ENCODE measurements at places on chromosomes 6 and 20.
A peak's percentile ranks its signal among the peaks of the same experiment; 100 is the strongest.

DNA sequence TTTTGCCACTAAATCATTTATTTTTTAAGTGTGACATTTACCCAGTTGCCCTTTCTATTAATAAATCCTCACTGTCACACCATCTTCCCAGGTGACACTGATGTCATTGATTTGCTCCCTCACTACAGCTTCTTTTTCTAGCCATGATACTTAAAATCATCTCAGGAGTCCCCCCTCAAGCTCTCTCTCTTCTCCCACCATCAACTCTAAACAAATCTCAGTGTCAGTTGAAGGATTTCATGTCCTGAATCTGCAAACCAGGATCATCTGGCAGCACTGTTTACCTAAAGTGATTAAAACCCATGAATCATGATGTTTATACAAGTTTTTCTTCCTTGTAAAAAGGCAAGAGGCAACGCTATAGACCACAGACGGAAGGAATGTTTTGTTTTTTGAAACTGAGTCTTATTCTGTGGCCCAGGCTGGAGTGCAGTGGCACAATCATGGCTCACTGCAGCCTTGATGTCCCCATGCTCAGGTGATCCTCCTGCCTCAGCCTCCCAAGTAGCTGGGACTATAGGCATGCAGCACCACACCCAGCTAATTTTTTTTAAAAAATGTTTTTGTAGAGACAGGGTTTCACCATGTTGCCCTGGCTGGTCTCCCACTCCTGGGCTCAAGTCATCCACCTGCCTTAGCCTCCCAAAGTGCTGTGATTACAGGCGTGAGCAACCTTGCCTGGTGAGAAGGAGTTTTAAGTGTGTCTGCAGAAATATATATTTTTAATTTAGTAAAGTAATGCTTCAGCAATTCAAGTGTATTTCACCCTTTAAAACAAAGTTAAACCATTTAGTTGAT lies 30.1 kb upstream of the SH3BGRL2 start:
- DNase-seq: no peak

DNA sequence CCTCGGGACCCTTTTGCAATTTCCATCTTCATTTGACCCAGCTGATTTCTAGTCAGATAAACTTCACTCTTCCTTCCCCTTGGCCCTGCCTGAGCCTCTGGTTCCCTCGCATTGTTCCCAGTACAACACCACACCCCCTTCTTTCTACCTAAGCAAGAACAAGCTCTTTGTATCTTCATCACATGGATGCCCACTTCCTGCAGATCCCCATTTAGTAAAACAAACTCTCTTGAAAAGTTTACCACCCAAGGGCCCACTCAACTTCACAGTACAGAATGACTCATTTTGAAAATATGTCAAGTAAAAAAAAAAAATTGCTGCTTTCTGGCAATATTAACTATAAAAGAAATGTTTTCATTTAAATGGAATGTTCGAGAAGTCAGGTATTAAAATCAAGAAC lies 5.2 kb downstream of the FAXC start:
- DNase-seq: no peak

GRCh38 chr20:57327820-57328219 lies 1.8 kb upstream of the SPO11 start:
- DNase-seq: no peak

- no peak for DNase-seq
These were observed 31.4 kb downstream of the AFDN start for GRCh38 chr6:167858086-167858591.

DNA sequence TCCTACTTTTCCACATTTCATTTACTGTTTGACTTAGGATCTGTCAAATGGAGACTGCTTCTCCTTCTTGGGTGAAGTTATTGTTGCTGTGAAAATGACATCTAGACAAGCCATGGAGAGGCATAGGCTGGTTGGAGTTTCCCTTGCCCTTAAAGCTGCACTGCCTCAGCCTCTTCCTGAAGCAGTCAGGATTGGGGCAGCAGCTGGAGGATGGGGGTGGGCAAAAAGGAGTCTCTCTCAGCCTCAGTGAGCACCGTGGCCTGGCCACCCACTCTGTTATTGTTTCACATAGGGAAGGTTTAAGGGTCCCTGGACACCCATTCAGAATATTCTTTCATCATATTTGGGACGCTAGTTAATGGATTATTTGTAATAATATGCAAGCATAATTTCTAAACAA lies 7.7 kb upstream of the ZBTB24 start:
- no peak for DNase-seq

DNA sequence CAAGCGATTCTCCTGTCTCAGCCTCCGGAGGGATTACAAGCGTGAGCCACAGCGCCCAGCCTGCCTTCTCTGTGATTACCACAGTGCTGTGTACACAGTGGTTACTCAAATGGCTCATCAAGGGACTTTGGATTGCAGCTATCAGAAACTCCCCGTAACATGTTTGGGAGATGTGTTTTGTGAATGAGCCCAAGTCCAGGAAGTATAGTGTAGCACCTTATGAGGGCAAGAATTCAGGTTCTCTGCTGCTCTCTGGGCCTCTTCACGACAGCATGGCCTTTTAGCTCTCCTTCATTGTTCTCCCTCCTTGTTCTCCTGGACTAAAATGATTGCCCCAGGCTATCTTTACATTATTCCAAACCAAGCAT lies 34.1 kb upstream of the RPL7L1 start:
- peak; percentile 92 for DNase-seq

GRCh38 chr20:13676682-13677081 lies 38.0 kb upstream of the TASP1 start:
- no peak for DNase-seq

DNA sequence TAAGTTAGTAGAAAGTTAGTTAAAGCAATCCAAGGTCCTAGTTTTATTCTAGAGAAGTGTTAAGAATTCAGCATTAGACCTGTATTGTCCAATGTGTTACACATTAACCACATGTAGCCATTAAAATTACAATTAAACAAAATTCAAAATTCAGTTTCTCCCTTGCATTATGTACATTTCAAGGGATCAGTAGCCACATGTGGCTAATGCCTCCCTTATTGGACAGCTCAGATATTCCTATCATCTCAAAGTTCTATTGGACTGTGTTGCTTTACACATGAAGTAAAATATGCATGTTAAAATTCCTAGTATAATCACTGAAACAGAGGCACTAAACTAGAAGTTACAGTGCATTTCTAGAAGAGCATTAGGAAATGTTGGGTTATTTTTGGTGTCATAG lies 107.2 kb upstream of the SCGN start:
- DNase-seq: no peak

- no peak for DNase-seq
These were observed 61.8 kb upstream of the PLEKHG1 start for GRCh38 chr6:150537893-150538292.

- no peak for DNase-seq
These were observed 33.4 kb upstream of the SLC35B3 start for GRCh38 chr6:8468552-8469356.

GRCh38 chr20:46901638-46902037 lies 7.0 kb downstream of the EYA2 start:
- DNase-seq: no peak

DNA sequence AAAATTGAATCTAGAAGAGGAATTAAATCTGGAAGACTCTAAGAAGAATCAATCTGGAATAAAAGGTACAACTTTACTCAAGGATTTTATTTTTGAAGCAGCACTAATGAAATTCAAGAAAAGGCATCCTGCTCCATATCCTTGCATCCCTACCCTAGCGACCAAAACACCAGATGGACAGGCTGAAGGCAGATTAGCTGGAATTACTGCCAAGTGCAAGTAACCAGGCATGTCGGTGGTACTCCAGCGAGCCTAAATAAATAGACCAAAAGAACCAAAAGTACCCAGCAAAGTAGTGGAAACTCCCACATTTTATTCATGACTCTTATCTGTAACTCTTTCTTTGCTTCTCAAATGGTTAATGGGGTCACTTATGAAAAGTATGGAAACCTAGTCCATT lies 21.0 kb downstream of the OPRM1 start:
- no peak for DNase-seq

GRCh38 chr20:41483553-41483930 lies 116.9 kb upstream of the EMILIN3 start:
- no peak for DNase-seq

DNA sequence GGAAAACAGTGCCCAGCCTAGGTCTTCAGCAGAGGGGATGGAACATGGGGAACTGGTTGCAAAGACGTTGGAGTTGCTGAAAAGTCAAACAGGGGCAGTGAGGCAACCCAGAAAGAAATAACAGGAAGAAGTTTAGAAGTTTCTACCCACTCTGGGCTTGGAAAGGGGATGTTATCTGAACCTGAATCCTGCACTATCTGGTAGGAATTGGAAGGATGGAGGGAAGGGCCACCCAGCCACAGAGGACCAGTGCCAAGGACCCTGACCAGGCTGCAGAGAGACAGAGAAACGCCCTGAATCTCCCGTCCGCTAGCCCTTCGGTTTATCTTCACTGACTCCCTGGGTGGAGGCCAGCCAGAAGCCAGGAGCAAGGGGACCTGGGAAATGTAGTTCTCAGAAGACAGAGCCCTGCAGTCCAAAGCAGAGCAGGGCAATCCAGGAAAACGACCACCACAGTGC lies 217.3 kb upstream of the RREB1 start:
- DNase-seq: peak; percentile 54

DNA sequence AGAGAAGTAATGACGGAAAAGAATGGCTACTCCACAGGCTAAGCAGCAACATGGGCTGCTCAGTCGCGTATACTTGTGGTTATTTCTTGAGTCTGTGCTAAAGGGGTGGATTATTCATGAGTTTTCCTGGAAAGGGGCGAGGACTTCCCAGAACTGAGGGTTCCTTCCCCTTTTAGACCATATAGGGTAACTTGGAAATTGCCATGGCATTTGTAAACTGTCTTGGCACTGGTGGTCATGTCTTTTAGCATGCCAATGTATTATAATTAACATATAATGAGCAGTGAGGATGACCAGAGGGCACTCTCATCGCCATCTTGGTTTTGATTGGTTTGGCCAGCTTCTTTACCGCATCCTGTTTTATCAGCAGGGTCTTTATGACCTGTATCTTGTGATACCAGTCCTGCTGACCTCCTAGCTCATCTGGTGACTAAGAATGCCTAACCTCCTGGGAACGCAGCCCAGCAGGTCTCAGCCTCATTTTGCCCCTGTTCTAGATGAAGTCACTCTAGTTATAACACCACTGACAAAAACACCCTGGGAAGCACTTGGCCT lies 11.4 kb downstream of the LBP start:
- DNase-seq: no peak

DNA sequence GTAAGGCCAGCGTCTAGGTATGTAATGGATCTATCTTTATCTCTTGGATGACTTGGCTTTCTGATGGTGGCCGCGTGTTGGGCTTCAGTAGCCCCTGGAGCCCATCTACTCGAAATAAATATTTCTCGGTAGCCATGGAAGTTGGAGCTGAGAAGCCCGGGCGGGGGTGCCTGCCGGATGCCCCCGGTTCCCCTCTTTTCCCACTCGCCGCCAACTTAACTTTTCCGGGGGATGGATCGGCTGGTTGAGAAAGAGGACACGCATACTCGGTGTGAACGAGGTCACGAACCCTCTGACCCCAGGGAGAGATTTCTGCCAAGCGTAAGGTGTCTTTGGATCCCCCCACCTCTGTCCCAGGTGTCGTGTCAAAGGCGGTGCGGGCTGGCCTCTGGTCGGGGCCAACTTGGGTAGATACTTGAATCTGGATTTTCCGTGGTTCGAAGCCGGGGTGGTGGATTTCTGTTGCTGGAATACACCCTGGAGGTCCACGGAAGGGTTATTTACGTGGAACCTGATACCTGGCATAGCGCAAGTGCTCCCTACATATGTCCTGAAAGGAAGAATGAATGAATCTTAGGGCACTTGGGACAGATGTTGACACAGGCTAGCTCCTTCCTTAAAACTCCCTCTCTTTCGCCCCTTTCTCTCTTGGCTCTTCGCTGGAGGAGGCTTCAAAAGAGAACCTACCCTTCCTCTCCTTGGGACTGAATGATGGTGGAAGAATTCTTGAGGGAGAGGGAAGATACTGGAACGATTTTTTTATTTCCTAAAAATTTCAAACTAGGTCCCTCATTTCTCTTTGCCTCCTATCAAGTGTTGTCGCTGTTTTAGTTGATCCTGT lies 996 bp downstream of the DOK5 start:
- no peak for DNase-seq

DNA sequence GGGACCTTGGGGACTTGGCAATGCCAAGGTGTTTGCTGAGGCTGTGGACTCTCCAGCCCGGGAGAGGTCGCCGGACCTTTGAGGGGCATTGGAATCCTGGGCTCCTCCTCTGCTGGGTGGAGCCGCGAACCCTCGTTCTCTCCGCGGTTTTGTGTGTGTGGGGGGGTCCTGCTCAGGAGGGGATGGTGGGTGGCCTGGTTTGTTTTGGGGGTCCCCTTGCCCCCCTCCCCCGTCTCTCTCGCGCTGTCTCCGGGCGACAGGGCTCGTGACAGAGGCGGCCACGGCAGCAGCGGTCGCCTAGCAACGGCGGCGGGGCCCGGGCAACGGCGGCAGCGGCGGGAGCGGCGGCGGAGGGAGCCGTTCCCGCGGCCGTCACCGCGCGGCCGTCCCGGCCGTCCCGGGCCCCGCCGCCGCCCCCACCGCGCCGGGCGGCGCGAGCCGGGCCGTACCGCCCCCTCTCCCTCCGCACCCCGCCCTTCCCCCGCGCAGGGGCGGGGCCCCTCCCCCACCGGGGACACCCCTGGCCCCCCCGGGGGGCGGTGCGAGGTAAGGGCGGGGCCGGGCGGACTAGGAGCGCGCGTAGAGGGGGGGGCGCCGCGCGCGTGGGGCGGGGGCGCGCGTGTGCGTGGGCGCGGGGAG lies 7.8 kb downstream of the SYNGAP1 start:
- DNase-seq: peak; percentile 29

- DNase-seq: no peak
These were observed 117.9 kb upstream of the AKAP12 start for GRCh38 chr6:151121900-151122299.

GRCh38 chr20:1856424-1856823 lies 38.8 kb upstream of the SIRPA start:
- DNase-seq: no peak

- no peak for DNase-seq
These were observed 13.6 kb upstream of the GPRC6A start for GRCh38 chr6:116842459-116842858.

- DNase-seq: no peak
These were observed 60.9 kb downstream of the PYGB start for GRCh38 chr20:25308671-25309394.

- DNase-seq: peak; percentile 5
These were observed 43.6 kb downstream of the RIOK1 start for GRCh38 chr6:7433121-7433617.

DNA sequence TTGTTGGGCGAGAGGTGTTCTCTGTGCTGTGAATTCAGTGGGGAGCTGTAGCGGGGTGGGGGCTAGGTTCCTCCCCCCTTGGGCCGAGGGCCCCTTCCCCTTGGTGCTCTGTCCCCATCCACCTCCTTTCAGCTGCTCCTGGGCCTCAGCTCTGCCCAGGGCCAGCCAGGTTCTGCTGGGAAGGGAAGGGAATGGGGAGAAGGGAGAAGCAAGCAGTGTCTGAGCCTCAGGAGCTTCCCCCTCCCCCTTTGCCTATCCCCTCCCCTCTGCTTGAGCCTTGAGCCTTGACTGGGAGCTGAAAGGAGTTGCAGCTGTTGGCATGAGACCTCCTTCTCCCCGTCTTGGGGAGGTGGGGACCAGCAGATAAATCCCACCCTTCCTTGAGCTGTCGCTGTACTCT lies 576 bp upstream of the RRP36 start:
- no peak for DNase-seq
